ENCODE measurements at places on chromosomes 12 and 14. TPM values are rescaled to one million over a fixed set of nuclear protein-coding genes. Genes with fewer than 3 reads are reported as not detected.

Gene TAS2R9
- not detected for total RNA-seq

Gene SLC41A2
- 10.3 TPM for total RNA-seq

Gene NEUROD4
- not detected for total RNA-seq

Gene RTN1
- 14.4 TPM for total RNA-seq

Gene C1S
- 412 TPM for total RNA-seq

Gene PAPOLA
- 256 TPM for total RNA-seq

Gene AKAP5
- 0.51 TPM for total RNA-seq

Gene STXBP6
- 11.9 TPM for total RNA-seq

Gene KRT73
- not detected for total RNA-seq

Gene PPFIA2
- total RNA-seq: 18.5 TPM

DNA sequence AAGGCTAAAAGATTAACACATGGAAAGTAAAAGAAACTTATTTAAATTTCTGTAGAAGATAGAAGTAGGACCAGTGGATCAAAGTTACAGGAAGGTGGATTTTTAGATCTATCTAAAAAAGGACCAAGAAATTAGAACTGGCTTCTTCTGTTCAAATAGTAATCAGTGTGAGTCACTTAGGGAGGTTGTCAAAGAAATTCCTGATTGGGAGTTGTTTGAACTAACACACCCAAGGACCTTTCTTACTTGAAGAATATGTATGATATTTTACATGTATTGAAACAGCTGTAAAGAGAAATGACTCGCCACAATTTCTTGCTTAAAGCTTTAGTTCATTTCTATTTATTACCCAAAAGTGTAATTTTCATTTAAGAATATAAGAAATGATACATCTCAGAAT lies 256.9 kb downstream of the RAD51B start:
- no peak for DNase-seq

GRCh38 chr12:48010366-48010970 lies 6.2 kb upstream of the COL2A1 start:
- DNase-seq: no peak

- no peak for DNase-seq
Observed at GRCh38 chr12:26471560-26471959, 276.2 kb downstream of the SSPN start.

DNA sequence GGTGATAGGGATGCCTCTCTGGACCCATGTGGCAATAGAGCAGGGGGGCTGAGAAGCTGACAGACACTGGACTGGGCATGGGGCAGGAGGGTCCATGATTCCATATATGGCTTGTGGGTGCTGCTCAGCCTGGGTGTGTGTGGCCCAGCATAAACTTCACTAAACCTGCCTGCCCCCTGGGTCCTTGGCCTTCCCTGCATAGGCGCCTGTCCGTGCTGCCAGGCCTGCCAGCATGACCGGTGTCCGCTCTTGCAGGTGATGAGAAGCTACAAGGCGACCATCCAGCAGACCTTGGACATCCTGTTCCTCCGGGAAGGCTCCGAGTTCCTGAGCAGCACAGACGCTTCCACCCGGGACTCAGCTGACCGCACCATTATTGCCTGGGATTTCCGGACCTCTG lies 61.6 kb downstream of the BEGAIN start:
- no peak for DNase-seq

DNA sequence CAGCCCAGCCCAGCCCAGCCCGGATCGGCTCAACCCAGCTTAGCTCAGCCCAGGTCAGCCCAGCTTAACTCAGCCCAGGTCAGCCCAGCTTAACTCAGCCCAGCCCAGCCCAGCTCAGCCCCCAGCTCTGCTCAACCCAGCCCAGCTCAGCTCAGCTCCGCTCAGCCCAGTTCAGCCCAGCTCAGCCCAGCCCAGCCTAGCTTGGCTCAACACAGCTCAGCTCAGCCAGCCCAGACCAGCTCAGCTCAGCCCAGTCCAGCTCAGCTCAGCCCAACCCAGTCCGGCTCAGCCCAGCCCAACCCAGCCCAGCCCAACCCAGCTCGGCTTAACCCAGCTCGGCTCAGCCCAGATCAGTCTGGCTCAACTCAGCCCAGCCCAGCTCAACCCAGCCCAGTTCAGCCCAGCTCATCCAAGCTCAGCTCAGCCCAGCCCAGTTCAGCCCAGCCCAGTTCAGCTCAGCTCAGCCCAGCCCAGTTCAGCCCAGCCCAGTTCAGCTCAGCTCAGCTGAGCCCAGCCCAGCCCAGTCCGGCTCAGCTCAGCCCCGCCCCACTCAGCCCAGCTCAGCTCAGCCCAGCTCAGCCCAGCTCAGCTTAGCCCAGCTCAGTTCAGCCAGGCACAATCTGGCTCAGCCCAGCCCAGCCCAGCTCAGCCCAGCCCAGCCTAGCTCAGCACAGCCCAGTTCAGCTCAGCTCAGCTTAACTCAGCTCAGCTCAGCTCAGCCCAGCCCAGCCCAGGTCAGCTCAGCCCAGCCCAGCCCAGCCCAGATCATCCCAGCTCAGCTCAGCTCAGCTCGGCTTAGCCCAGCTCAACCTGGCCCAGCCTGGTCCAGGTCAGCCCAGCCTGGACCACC lies 331.7 kb downstream of the TMEM121 start:
- peak; percentile 11 for DNase-seq

GRCh38 chr12:122669397-122670070 lies 33.6 kb downstream of the HCAR2 start:
- no peak for DNase-seq

DNA sequence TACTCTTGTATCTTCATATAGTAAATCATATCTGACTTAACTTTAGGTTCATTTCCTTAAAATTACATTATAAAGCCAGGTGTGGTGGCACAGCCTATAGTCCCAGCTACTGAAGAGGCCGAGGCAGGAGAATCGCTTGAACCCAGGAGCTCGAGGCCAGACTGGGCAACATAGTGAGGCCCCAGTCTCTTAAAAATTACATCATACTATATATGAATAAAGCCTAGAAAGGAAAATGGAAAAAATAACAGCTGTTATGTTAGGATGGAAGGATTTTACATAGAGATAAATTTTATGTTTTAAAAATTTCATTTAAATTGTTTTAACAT lies 4.2 kb downstream of the HECTD1 start:
- no peak for DNase-seq

GRCh38 chr12:123122626-123123025 lies 28.3 kb downstream of the PITPNM2 start:
- no peak for DNase-seq

- DNase-seq: no peak
Observed at GRCh38 chr14:69528143-69528542, 43.6 kb downstream of the PLEKHD1 start.

DNA sequence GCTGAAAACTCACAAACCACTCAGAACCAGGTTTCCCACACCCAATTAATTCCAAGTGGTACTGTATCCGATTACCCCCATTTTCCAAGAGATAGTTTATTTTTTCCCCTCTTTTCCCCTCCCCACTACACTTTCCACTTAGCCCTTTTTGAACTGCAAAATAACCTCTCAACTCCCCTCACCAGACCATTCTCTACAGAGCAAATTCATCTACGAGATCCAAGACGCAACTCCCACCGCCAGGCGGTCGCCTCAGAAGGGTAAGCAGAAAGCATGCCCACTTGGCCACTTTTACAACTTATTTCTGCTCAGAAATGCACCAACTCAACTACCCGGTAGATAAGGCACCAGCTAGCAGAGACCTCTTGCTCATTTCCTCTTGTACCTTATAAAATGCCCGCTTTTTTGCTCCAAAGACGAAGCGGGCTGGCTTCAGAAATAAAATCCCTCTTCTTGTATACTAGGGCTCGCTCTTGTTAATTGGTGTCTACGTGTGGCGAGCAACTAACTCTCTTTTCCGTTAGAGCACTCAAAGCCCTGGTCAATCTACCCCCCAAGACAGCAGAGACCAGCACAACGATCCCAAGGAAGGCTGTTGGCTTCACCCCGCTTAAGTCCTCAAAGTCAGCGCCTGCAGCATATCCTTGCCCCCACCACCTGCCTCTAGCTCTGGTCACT lies 910 bp upstream of the SRP54 start:
- DNase-seq: peak; percentile 15

- no peak for DNase-seq
Observed at GRCh38 chr12:92147491-92147890, 1.8 kb upstream of the BTG1 start.

- DNase-seq: no peak
Observed at GRCh38 chr12:46266382-46266791, 2.5 kb downstream of the SLC38A1 start.
